CD8-positive, alpha-beta memory T cell (primary cell): ENCODE measurements at places on chromosomes 3 and 15. TPM values are rescaled to one million over a fixed set of nuclear protein-coding genes. Genes with fewer than 3 reads are reported as not detected.

MED12L gene
- total RNA-seq, result 1.8 TPM

DNA sequence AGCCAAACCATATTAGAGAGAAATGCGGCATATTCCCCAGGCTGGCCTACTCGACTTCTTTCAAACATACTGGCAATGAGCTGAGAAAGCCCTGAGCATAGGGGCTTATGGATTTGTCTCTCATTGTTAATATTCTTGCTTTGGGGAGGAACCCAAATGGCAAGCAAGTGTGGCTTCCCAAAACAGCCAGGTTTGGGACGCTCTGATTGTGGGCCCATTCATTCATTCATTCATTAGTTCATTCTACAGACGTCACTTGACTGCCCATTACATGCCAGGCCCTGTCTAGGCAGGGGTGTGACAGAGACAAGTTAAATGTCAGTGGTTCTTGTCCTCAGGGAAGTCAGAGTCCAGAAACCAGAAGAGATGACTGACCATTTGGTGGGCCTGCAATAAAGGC lies 77.4 kb upstream of the THBS1 start:
- no peak for DNase-seq

- DNase-seq, result no peak
Observed at GRCh38 chr3:138442433-138442832, 8.0 kb downstream of the ESYT3 start.

GRCh38 chr3:85370341-85370740 lies 411.6 kb downstream of the CADM2 start:
- DNase-seq, result no peak

ARPIN gene
- total RNA-seq, result 0.02 TPM

DNA sequence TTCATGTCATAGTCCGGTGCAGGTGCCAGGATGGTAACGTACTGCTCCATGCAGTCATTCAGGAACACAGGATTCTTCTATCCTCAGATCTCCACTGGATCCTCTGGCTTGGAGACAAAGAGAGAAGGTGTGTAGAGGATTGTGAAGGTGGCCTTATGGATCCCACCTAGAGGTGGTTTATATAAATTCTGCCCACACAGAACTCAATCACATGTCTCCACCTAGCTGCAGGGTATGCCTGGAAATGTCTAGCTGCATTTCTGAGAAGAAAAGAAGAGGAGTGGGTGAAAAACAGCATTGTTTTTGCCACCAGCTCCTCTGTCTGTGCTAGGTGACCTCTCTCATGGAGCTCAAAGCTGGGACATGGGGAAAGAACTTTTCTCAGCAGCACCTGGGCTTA lies 478.7 kb downstream of the PDCD6IP start:
- DNase-seq, result no peak

GRCh38 chr3:43369404-43370292 lies 83.3 kb downstream of the SNRK start:
- DNase-seq, result no peak

DNA sequence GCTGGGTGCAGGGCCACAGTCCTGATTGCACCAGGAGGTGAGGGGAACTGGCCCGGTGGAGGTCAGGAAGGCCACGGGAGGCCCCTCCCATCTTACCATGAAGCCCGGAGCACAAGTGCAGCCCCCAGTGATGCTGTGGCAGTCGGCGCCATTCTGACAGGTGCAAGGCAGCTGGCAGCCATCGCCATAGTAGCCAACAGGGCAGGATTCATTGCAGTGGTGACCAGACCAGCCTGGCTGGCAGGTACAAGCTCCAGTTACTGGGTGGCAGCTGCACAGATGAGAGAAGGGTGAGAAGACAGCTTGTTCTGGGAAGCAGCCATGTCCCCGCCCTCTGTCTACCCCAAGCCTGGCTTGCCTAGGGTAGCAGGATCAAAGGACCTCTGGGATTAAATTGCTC lies 88.2 kb downstream of the RAB11A start:
- no peak for DNase-seq

DNA sequence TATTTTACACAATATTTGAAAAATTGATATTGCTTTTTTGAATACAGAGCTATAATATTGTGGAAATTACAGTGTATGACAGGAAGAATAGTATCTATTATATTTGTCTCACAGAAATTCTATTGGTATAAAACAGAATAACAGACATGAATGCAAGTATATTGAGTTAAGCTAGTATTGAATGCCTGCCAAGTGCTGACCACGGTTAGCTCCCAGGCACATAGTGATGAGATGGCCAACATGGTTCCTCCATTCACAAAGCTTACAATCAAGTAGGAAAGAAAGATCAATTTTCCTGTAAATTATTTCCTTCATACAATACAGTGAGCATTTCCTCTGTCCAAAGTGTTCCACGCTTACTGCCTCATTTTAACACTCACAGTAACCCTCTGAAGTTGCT lies 67.6 kb downstream of the TP63 start:
- DNase-seq, result no peak
